ENCODE measurements at places on chromosomes 11 and 22. TPM values are rescaled to one million over a fixed set of nuclear protein-coding genes. Genes with fewer than 3 reads are reported as not detected.

- H3K36me3 ChIP-seq: no peaks in the 10 kb centered on the region
- peaks cover 12% of the 10 kb centered on the region for H3K4me1 ChIP-seq
- no peak for DNase-seq
- no peaks in the 10 kb centered on the region for H3K27me3 ChIP-seq
- peak within 1 kb of the TSS; percentile 77 for H3K4me3 ChIP-seq
Observed at GRCh38 chr11:123195188-123196059, at the start of gene CLMP. CLMP (minus strand) TSS chr11:123195248; CDS start chr11:123194940, 308 bp downstream.

GRCh38 chr22:17732251-17732854 is 41.9 kb downstream of the BID start:
- H3K4me3 ChIP-seq: no peak overlapping the region
- H3K4me1 ChIP-seq: peaks cover under 1% of the 10 kb centered on the region

- no peaks in the 10 kb centered on the region for H3K27me3 ChIP-seq
- H3K27ac ChIP-seq: no peak overlapping the region
- no peak overlapping the region for H3K4me3 ChIP-seq
- no peaks in the 10 kb centered on the region for H3K4me1 ChIP-seq
- no peak for DNase-seq
- H3K36me3 ChIP-seq: no peaks in the 10 kb centered on the region
Observed at GRCh38 chr11:101083335-101083734, 46.3 kb downstream of the PGR start.

- H3K27ac ChIP-seq: no peak overlapping the region
- no peaks in the 10 kb centered on the region for H3K27me3 ChIP-seq
- no peak for DNase-seq
- H3K4me1 ChIP-seq: no peaks in the 10 kb centered on the region
Observed at GRCh38 chr11:21307874-21308273, 638.5 kb downstream of the NELL1 start.

DNA sequence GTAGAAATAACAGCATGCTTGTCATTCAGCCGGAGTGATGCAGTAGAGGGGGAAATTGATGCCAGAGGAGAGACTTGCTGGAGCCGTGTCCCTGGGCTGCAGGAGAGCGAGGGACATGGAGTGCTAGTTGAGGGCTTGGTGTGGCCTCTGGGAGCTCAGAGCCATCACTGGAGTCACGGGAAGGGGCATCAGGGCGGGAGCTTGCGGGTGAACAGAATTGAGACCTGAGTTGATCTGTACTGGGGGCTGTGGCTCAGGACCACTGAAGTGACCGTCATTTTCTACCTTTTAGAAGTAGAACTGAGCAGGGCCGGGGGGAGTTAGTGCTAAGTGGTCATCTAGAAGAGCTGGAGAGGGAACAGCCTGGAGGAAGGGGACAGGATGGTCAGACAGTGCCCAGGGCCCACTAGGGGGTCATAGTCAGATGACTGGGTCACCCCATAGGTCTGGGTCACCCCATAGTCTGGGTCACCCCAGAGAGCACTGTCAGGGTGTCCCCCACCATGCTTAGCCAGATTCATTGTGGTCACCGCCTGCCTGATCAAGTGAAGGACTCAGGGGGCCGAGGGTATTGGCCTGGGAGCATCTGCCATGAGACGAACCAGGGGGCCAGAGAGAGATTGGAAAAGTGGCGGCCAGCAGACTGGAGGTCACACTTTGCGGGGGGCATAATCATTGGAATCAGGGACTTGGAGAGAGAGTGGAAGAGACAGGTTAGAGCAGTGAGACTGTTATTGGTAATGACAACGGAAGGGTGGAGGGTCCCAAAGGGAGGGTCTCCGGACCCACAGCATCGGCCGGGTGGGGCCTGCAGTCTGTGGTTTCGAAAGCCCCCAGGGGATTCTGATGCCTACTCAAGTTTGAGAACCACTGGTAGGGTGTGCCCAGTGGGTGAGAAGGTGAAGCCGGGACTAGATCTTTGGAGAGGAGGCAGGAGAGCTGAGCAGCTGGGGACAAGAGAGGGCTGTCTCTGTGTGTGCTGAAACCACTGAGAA is 15.2 kb downstream of the RIBC2 start:
- H3K4me1 ChIP-seq: peaks cover 8% of the 10 kb centered on the region
- no peak overlapping the region for H3K4me3 ChIP-seq
- DNase-seq: no peak
- no peaks in the 10 kb centered on the region for H3K27me3 ChIP-seq

- no peak for DNase-seq
- no peak overlapping the region for H3K27ac ChIP-seq
- H3K36me3 ChIP-seq: no peaks in the 10 kb centered on the region
Observed at GRCh38 chr11:58887452-58887851, 42.9 kb upstream of the GLYATL2 start.

The OVCH2 gene
- 0.21 TPM for total RNA-seq

DNA sequence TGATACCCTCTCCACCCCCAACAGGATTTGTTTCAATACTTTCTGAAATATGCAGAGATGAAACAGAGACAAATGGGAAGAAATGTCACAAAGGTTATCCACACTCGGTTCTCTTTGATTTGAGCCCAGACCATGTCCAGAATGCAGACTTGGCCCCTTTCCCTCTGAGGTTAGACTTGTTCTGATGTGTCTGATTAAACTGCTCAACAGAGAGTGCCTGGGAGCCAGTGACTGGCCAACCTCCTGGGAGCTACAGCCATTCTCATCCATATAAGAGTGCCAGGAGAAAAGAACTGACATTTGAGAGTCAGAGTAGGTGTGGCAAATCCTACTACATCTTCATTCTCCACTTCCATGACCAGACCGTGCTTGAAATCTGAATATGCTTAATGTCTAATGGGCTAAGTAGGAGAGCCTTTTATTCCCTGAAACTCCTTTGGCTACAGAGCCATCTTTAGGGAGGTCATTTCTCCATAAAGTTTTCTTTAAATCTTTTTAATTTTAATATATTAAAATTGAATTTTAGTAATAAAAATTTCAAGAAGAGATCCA is 201.4 kb downstream of the BLID start:
- H3K27ac ChIP-seq: no peak overlapping the region
- no peaks in the 10 kb centered on the region for H3K27me3 ChIP-seq
- no peaks in the 10 kb centered on the region for H3K4me1 ChIP-seq

GRCh38 chr11:87304412-87304811 is 266.7 kb downstream of the TMEM135 start:
- no peak overlapping the region for H3K27ac ChIP-seq
- H3K36me3 ChIP-seq: no peaks in the 10 kb centered on the region
- H3K27me3 ChIP-seq: no peaks in the 10 kb centered on the region
- H3K4me3 ChIP-seq: no peak overlapping the region

The SYT12 gene
- total RNA-seq: 0.83 TPM

DNA sequence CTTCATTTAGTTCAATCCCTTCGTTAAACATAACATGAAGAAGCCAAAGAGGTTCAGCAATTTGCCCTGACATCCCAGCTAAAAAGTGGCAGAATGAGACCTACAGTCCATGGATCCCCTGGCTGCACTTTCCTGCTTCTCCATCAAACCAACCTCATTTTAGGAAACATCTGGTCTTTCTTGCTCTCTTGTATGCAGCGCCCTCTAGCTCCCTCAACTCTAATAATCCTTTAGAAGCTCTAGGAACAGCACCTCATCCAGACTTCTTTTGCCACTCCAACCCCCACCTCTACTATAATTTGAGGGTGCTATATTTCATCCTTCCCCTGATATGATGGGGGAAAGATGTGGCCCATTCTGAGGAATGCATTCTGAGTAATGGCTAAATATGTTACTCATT is 7.4 kb downstream of the CNTF start:
- no peak for DNase-seq
- no peaks in the 10 kb centered on the region for H3K36me3 ChIP-seq
- H3K4me3 ChIP-seq: no peak overlapping the region
- H3K27ac ChIP-seq: no peak overlapping the region
- no peaks in the 10 kb centered on the region for H3K27me3 ChIP-seq

- H3K4me3 ChIP-seq: no peak overlapping the region
- no peaks in the 10 kb centered on the region for H3K4me1 ChIP-seq
- peaks cover 31% of the 10 kb centered on the region for H3K36me3 ChIP-seq
- no peaks in the 10 kb centered on the region for H3K27me3 ChIP-seq
- no peak overlapping the region for H3K27ac ChIP-seq
- no peak for DNase-seq
Observed at GRCh38 chr22:39512026-39512425, 8.3 kb upstream of the ATF4 start.

The IGF2 gene
- total RNA-seq: 35.3 TPM

- H3K4me1 ChIP-seq: peaks cover 67% of the 10 kb centered on the region
- H3K27ac ChIP-seq: peak overlapping the region; percentile 90
- H3K36me3 ChIP-seq: no peaks in the 10 kb centered on the region
- H3K4me3 ChIP-seq: no peak overlapping the region
- DNase-seq: no peak
- H3K27me3 ChIP-seq: no peaks in the 10 kb centered on the region
Observed at GRCh38 chr11:62398011-62398994, 20.5 kb upstream of the SCGB1A1 start.

The CYP2D6 gene
- total RNA-seq: 1.5 TPM

GRCh38 chr11:38060920-38061319 is 1462.9 kb upstream of the RAG2 start:
- H3K36me3 ChIP-seq: no peaks in the 10 kb centered on the region
- no peak overlapping the region for H3K27ac ChIP-seq
- H3K4me3 ChIP-seq: no peak overlapping the region
- H3K27me3 ChIP-seq: no peaks in the 10 kb centered on the region
- no peaks in the 10 kb centered on the region for H3K4me1 ChIP-seq
- DNase-seq: no peak

GRCh38 chr11:47950396-47950795 is 30.0 kb upstream of the PTPRJ start:
- H3K4me1 ChIP-seq: peaks cover 18% of the 10 kb centered on the region

DNA sequence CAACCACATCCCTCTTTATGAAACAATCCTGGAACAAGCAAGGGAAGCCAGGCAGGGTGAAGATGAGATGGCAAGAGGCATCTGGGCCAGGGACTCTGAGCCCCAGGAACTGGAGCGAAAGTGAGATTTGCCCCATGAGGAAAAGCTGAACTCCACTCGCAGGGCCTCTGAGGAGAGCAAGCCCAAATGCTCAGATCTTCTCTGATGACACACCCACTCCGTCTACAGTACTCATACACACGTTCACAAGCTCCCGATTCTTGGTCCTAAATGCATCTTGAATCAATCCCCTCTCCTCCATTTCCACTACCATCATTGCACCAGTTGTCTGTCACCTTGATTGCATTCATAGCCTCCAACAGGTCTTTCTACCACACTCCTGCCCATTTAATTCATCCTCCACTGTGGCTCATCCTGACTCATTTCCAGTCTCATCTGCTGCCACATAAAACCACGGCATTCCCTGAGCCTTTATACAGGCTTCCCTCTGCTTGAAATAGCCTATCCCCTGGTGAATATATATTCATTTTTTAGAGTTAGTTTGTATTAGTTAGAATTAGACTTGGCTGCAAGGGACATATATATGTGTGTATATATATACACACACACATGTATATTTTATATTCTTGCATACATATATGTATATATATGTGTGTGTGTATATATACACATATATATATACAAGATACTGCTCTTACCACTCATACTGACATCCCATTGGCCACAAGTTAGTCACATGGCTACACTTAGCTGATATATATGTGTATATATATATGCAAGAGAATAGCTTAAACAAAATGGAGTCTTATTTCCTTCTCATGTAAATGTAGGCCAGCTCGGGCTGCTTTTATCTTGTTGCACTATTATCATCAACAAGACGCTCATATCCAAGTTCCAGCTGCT is 1.4 kb upstream of the APOA5 start:
- no peaks in the 10 kb centered on the region for H3K36me3 ChIP-seq
- no peak for DNase-seq
- H3K27me3 ChIP-seq: no peaks in the 10 kb centered on the region
- peaks cover 18% of the 10 kb centered on the region for H3K4me1 ChIP-seq
- H3K4me3 ChIP-seq: no peak overlapping the region
- H3K27ac ChIP-seq: no peak overlapping the region

GRCh38 chr11:31767066-31767465 is 44.1 kb downstream of the PAX6 start:
- H3K27me3 ChIP-seq: no peaks in the 10 kb centered on the region
- no peaks in the 10 kb centered on the region for H3K36me3 ChIP-seq
- DNase-seq: no peak
- no peaks in the 10 kb centered on the region for H3K4me1 ChIP-seq
- no peak overlapping the region for H3K4me3 ChIP-seq
- H3K27ac ChIP-seq: no peak overlapping the region

- no peaks in the 10 kb centered on the region for H3K36me3 ChIP-seq
- H3K27me3 ChIP-seq: no peaks in the 10 kb centered on the region
- no peaks in the 10 kb centered on the region for H3K4me1 ChIP-seq
- no peak overlapping the region for H3K27ac ChIP-seq
- no peak overlapping the region for H3K4me3 ChIP-seq
Observed at GRCh38 chr22:37103151-37103550, 6.4 kb downstream of the TMPRSS6 start.

- peaks cover 98% of the 10 kb centered on the region for H3K4me1 ChIP-seq
- peak overlapping the region; percentile 89 for H3K27ac ChIP-seq
- no peaks in the 10 kb centered on the region for H3K27me3 ChIP-seq
- no peak for DNase-seq
- no peak overlapping the region for H3K4me3 ChIP-seq
Observed at GRCh38 chr11:1484061-1484671, 2.4 kb downstream of the MOB2 start.

The CRYBB1 gene
- not detected for total RNA-seq

DNA sequence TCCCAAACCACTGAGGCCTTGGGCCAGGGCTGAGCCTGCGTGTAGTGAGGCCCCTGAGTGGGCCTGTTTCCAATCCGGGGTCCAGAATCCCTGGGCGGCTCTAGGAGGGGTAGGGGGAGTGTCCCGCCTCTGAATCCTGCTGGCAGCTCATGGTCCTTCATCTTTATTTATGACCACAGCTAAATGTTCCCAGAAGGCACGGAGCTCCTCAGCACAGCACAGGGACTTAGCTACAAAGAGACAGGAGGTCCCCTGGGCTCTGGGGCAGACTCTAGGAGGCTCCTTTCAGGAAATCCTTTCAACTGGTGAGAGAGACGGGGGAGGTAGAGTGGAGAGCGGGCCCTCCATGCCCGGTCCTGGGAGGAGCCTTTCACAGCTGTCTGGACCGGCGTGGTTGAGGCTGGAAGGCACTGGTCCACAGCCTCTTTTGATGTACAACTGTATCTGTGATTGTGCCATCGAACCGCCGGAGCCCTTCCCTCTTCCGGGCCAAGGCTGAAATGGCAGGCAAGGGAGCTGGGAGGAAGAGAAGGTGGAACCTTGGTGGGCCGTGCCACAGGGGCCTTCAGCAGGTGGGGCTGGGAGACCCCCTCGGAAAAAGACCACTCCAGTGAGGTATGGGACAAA is 46.8 kb downstream of the SCUBE1 start:
- H3K36me3 ChIP-seq: no peaks in the 10 kb centered on the region
- H3K27ac ChIP-seq: peak overlapping the region; percentile 62
- H3K4me3 ChIP-seq: no peak overlapping the region
- H3K4me1 ChIP-seq: peaks cover 11% of the 10 kb centered on the region
- peaks cover 7% of the 10 kb centered on the region for H3K27me3 ChIP-seq

GRCh38 chr11:113632981-113633380 is 73.1 kb downstream of the TMPRSS5 start:
- no peaks in the 10 kb centered on the region for H3K36me3 ChIP-seq
- H3K4me3 ChIP-seq: no peak overlapping the region
- no peaks in the 10 kb centered on the region for H3K27me3 ChIP-seq

DNA sequence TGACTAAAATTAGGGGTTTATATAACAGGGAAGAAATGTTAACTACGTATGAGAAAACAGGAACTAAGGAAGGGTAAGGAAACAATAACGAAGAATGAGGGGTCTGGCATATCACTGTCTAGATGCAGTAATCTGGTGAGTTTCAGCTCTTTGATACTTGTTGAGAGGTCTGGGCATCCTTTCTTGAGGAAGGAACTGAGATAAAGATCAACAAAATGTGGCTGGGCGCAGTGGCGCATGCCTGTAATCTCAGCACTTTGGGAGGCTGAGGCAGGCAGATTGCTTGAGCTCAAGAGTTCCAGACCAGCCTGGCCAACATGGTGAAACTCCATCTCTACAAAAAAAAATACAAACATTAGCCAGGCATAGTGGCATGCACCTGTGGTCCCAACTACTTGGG is 2.7 kb downstream of the DCDC1 start:
- H3K27me3 ChIP-seq: no peaks in the 10 kb centered on the region
- no peak overlapping the region for H3K4me3 ChIP-seq

Measured in esophagus squamous epithelium (tissue), 5 donors.